ENCODE measurements at places on chromosomes 5 and 9. TPM values are rescaled to one million over a fixed set of nuclear protein-coding genes. Genes with fewer than 3 reads are reported as not detected.

DNA sequence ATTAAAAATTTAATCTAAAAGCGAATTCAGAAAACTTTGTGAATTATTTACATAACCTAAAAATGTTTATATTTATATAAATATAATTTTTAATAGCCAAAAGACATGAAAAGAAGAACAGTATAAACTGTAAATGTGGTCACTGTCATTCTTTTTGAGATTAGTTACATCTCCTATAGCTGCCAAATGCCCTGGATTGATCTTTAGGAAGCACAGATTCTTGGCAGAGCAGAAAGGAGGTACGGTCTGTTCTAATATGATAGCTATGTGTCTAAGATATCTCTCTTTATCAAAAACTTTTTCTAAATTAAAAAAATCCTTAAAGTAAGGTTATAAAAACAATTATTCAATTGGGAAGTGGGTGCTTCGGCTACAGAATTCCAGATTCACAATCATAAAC lies 151.0 kb downstream of the LPAR1 start:
- DNase-seq: no peak

PELO gene
- 27.8 TPM for total RNA-seq

GRCh38 chr5:109767184-109767995 lies 77.7 kb downstream of the MAN2A1 start:
- DNase-seq: no peak

DNA sequence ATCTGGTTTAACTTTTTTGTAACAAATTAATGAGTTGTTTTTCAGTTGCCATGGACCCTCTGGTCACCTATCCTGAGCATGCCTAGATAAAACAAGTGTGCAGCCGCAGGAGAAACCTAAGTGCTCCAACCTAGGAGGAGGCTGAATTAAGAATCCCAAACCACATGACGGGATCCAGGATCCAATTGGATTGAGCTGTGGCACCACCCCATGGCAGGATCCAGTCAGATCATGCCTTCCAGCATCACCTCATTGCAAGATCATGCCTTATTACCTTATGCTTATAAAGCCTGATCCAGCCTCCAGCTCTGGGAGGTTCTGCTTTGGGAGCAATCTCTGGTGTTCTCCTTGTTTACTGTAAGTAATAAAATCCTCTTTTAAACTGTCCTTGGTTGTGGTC lies 662.0 kb downstream of the TLR4 start:
- peak; percentile 16 for DNase-seq

GRCh38 chr9:127248241-127248640 lies 16.3 kb upstream of the GARNL3 start:
- DNase-seq: no peak

DNA sequence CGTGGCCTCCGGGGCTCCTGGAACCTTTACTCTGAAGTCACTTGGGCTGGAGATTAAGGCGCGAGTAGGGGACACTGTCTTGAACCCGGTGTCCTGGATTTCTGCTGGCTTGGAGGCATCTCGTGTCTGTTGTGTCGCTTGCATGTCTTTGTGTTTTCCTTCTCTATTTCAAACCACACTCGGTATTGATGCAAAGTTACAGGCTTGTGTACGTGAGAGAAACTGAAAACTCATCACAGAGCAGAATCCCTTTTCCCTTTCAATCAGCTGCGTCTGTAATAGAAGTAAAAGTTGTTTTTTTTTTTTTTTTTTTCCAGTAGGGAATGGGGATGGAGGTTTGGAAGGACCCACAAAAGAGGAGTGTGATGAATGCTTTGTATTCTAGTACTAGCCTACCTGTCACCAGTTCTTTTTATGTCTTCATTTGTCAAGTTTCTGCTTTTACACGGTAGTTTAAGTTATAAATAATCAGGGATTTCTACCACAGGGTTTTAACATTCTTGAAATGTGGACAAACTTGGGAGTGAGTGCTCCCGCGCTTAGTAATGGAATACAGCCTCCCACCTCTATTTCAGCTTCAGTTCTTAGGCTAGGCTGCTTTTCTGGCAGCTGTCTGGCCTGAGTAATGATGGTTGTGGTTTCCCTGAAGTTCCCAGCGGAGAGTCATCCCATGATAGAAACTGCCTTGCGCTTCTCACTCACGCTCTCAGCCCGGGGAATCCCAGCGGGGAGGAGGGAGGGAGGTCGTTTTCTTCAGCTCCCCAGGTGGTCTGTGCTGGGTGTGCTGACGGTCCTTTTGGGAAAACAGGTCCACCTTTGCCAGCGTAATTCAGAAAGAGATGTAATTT lies 763 bp downstream of the TJP2 start:
- peak; percentile 97 for DNase-seq

GRCh38 chr5:145946112-145946861 lies 9.9 kb downstream of the SH3RF2 start:
- DNase-seq: peak; percentile 99

- DNase-seq: no peak
These were observed 1.3 kb downstream of the SLC9A3 start for GRCh38 chr5:522899-523440.

DNA sequence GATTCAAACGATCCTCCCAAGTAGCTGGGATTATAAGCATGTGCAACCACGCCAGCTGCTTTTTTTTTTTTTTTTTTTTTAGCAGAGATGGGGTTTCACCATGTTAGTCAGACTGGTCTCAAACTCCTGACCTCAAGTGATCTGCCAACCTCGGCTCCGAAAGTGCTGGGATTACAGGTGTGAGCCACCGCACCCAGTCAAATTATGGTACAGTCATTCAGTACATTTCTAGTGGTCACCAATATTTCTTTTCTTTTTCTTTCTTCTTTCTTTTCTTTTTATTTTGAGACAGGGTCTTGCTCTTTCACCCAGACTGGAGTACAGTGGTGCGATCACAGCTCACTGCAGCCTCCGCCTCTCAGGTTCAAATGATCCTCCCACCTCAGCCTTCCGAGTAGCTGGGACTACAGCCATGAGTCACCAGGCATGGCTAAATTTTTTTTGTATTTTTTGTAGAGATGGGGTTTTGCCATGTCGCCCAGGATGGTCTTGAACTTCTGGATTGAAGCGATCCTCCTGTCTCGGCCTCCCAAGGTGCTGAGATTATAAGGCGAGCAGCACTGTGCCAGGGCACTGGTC lies 25.4 kb upstream of the DCP2 start:
- DNase-seq: no peak

DNA sequence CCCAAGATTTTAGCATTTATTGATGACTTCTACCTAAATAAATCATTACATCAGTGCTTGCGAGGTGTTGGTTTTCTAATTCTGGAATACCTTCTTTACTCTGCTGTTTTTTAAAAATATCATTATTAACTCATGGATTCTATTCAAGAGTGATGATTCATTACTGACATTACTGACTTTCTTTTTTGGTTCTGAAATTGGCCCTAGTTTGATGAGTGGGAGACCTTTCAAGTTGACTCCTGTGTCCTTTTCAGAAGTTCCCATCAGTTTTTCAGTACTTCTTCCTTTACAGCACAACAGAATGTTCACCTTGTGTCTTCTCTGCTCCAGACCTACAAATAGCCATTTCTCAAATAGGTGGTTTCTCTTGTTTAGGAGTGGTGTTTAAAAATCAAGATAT lies 114.1 kb downstream of the PCSK5 start:
- no peak for DNase-seq

CHSY3 gene
- 0.02 TPM for total RNA-seq

GRCh38 chr5:138032028-138032571 lies 779 bp downstream of the FAM13B start:
- peak; percentile 71 for DNase-seq

DNA sequence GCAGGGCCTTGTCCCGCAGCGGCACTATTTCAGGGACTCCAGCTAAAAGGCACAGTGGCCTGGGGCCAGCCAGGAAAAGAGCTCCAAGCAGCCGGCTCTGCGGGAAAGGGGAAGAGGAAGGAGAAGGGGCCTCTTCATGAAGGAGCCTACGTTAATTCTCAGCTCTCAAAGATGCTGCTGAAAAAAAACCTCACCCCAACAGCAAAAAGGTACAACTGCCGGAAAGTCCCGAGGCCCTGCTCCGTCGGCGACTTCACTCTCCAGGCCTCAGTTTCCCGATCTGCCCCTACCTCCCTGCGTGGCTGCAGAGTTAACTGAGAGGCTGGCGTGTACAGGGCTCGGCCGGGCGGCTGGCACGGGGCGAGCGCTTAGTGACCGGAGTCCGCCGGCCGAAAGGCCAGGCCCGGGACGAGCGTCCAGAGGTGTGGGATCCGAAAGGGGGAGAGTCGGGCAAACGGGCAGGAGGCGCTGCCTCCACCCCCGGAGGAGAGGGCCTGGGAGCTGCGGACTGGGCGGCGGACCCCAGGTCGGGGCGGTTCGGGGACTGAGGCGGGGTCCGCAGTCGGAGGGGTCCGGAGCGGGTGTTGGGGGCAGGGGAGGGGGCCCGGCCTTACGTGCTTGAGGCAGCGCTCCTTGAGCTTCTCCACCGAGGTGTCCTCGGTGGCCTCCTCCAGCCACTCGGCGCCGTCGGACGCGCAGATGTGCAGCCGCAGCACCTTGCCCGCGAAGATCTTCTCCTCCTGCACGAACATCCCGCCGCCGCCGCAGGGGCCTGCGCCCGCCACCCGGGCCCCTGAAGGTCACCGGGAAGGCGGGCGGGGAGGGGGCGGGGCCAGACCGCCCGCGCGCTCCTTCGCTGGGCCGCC lies 529 bp downstream of the UBAC1 start:
- DNase-seq: peak; percentile 38

DNA sequence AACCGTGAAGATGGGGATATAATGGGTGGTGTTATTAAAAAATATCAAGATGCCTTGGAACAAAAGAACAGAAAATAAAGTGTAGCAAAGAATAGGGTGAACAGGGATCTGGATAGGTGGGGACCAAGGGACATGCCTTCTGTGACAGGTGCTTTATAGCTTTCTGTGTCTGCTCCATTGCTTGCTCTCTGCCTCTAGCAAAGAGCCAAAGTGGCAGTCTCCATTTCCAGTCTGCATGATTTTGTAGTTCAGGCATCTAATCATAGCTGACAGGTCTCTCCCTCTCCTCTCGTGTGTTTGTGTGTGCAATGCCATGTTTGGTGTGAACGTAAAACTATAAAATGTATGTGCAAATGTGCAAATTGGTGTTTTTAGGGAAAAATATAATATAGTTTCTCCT lies 35.0 kb downstream of the LRRTM2 start:
- DNase-seq: no peak

DNA sequence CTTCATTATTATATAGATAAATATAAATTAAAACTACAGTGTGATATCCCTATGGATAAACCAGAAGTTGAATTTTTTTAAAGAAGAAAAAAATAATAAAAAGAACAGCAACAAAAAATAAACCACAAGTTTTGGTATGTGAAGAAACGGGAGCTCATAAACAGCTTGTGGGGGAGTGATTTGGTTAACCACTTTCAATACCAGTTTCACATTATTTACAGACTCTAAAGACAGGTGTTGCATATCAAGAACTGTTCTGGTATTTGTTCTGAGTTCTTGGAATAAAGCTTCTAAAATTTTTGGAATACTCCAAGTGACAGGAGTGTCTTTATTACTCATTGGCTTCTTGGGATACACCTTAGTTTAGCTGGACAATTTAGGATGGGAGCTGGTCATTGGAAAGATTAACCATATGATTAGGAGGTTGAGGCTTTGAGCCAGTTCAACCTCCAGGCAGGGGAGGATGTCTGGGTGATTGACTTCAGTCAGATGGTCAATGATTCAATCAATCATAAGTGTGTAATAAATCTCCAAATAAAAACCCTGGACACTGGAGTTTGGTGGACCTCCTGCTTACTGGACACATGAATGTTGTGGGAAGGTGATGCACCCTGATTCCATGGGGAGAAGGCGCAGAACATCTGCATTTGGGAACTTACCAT lies 2223.1 kb upstream of the C9orf72 start:
- DNase-seq: no peak

GRCh38 chr9:93184432-93185265 lies 710 bp downstream of the WNK2 start:
- no peak for DNase-seq

- no peak for DNase-seq
These were observed 360 bp downstream of the KLF4 start for GRCh38 chr9:107489144-107489673.

C5orf47 gene
- not detected for total RNA-seq

GRCh38 chr9:98870782-98871557 lies 63.5 kb downstream of the GALNT12 start:
- no peak for DNase-seq

DNA sequence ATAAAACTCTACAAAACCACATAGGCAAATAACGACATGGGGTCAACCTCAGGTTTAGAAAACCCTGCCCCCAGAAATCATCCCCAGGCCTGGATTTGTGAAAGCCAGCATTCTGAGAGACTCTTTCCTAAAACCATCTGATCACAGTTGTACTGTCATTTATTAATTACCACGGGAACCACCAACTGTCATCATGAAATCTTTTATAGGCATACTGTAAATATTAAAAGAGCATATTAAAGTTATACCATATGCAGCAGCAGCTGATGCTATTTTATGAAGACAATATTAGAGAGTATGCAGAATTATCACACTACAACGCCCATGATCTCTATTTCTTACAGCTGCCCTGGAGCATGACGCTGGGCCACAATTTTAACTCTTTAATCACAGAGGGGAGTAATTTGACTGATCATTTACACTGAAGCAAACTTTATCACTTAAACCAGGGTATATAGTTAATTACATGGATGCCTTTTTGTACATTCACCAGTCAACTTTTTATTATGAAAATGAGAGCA lies 9.0 kb upstream of the ZDHHC21 start:
- no peak for DNase-seq

CHD1 gene
- 16.9 TPM for total RNA-seq

GRCh38 chr9:98652741-98653140 lies 56.0 kb downstream of the GABBR2 start:
- DNase-seq: no peak

DNA sequence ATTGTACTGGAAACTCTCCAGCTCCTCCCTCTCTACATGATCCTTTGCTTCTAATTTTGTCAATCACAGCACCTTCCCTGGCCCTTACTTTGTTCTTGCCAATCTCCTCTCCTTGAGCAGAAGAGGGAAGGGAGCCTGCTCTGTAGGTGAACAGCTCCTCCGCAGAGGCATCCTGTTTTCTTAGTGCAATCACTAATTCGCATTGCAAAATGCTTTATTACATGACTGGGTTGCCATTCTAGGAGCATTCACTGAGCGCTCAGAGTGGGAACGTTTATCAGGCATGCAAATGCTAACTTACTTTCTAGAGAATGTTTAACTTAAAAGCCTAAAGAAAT lies 416 bp upstream of the SNX18 start:
- peak; percentile 45 for DNase-seq

- peak; percentile 36 for DNase-seq
These were observed 32.0 kb downstream of the MACROH2A1 start for GRCh38 chr5:135367076-135367475.

- DNase-seq: no peak
These were observed 86.5 kb downstream of the BNC2 start for GRCh38 chr9:16784002-16784401.

DAB2IP gene
- 6.2 TPM for total RNA-seq

DNA sequence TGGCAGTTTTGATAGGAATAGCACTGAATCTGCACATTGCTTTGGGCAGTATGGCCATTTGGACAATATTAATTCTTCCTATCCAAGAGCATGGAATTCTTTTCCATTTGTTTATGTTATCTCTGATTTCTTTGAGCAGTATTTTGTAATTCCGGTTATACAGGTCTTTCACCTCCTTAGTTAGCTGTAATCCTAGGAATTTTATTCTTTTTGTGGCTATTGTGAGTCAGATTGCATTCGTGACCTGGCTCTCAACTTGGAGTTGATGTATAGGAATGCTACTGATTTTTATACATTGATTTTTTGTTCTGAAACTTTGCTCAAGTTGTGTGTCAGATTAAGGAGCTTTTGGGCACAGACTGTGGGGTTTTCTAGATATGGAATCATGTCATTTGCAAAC lies 24.0 kb downstream of the TMEM161B start:
- DNase-seq: peak; percentile 58

SPATA31D4 gene
- not detected for total RNA-seq

CSNK1A1 gene
- 247 TPM for total RNA-seq

- DNase-seq: no peak
These were observed 543.1 kb downstream of the ZNF608 start for GRCh38 chr5:124203303-124203702.
